ENCODE measurements at places on chromosomes 2 and 18.

DNA sequence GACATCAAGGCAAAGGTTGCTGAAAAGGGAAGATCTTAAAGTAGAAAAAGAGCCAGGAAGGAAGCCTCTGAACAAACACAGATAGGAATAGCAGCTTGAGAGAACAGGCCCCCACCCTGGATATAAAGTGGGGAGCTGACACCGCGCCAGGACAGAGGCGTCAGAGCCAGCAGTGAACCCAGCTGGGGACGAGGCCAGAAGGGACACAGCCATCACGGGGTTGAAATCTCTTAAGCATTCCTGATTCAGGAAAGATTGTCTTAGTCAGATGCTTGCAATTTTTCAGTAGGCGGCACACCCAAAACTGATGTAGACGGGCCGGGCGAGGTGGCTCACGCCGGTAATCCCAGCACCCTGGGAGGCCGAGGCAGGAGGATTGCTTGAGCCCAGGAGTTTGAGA is 93.8 kb upstream of the PHLPP1 start:
- DNase-seq: peak; percentile 21

- DNase-seq: no peak
Measured at GRCh38 chr18:62736077-62736855, 20.9 kb downstream of the PHLPP1 start.

GRCh38 chr2:47008381-47009252 is 93.0 kb upstream of the MCFD2 start:
- DNase-seq: no peak

- no peak for DNase-seq
Measured at GRCh38 chr2:55986700-55987440, 63.3 kb upstream of the EFEMP1 start.

DNA sequence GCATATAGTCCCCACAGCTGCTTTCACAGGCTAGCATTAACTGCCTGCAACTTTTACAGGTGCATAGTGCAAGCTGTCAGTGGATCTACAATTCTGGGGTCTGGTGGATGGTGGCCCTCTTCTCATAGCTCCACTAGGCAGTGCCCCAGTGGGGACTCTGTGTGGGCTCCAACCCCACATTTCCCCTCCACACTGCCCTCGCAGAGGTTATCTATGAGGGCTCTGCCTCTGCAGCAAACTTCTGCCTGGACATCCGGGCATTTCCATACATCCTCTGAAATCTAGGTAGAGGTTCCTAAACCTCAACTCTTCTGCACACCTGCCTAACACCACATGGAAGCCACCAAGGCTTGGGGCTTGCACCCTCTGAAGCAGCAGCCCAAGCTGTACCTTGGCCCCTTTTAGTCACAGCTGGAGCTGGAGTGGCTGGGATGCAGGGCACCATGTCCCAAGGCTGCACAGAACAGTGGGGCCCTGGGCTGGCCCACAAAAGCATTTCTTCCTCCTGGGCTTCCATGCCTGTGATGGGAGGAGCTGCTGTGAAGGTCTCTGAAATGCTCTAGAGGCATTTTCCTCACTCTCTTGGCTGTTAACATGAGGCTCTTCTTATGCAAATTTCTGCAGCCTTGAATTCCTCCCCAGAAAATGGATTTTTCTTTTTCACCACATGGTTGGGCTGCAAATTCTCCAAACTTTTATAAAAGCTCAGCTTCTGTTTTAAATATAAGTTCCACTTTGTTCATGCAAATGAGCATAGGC is 59.3 kb downstream of the KDM3A start:
- DNase-seq: no peak

- DNase-seq: no peak
Measured at GRCh38 chr2:7697052-7697451, 779.8 kb downstream of the RNF144A start.

- peak; percentile 90 for DNase-seq
Measured at GRCh38 chr18:62584241-62585120, 61.7 kb downstream of the ZCCHC2 start.

DNA sequence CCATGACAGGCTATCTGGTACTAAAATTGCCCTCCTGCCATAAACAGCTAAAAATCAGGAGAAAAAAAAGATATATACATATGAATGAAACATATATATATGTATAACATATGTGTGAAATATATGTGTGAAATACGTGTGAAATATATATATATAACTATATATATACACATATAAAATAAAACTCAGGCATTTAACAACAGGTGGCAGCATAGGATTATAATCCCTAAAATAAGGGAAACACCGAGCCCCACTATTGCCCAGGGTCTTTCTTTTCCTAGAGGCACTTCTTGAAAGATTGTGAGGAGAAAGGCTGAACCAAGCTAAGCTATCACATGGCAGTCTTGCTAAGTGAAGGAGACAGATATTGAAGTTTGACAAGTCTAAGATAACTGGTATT is 65.9 kb upstream of the CYTIP start:
- no peak for DNase-seq

DNA sequence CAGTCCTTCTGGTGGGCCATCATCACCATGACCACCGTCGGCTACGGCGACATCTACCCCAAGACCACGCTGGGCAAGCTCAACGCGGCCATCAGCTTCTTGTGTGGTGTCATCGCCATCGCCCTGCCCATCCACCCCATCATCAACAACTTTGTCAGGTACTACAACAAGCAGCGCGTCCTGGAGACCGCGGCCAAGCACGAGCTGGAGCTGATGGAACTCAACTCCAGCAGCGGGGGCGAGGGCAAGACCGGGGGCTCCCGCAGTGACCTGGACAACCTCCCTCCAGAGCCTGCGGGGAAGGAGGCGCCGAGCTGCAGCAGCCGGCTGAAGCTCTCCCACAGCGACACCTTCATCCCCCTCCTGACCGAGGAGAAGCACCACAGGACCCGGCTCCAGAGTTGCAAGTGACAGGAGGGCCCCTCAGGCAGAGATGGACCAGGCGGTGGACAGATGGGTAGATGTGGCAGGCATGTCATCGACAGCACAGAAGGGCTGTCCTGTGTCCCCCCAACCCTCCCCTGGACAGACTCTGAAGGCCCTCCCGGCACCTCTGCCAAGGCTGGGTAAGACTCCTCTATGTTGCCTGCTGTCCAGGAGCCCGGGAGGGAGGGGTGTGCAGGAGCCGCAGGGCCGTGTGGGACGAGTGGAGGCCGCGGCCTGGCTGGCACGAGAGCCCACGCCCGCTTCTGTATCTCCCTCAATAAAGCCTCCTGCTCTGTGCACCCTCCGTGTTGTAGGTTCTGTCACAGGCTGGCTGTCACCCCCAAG is 2.0 kb downstream of the KCNF1 start:
- DNase-seq: no peak

DNA sequence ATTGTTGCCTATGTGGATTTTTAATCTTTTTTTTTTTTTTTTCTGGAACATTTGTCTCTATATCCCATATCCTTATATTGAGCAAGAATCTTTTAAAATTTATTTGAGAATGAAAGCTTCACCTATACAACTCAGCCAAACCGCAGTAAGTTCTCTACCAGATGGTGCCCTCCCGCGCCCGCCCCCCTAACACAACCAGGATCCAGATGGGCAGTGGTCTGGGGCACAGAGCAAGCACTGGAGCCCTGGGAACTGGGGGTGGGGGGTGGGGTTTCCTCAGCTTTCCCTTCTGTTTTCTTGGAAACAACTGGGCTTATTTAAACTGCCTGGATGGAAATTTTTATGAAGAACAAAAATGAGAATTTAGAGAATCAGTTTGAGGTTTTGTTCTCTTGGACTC is 74.6 kb downstream of the ACAA2 start:
- no peak for DNase-seq

DNA sequence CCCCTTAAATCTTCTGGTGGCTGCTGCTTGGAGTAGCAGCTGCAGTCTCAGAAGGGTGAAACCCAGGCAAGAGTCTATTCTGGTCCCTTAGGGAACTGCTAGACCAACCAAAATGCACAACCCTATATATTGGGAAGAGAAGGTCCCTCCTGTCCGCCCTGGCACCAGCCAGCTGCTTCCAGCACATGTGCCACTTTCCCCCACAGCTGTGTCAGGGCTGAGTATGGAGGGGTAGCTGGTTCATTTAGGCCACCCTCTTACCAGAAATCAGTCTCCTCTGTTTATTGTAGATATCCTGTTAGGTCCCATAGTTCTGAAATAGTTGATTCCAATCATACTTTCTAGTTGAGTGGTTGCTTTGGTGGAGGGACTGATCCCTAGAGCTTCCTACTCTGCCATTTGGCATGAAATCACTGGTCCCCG is 68.9 kb downstream of the BIRC6 start:
- no peak for DNase-seq

DNA sequence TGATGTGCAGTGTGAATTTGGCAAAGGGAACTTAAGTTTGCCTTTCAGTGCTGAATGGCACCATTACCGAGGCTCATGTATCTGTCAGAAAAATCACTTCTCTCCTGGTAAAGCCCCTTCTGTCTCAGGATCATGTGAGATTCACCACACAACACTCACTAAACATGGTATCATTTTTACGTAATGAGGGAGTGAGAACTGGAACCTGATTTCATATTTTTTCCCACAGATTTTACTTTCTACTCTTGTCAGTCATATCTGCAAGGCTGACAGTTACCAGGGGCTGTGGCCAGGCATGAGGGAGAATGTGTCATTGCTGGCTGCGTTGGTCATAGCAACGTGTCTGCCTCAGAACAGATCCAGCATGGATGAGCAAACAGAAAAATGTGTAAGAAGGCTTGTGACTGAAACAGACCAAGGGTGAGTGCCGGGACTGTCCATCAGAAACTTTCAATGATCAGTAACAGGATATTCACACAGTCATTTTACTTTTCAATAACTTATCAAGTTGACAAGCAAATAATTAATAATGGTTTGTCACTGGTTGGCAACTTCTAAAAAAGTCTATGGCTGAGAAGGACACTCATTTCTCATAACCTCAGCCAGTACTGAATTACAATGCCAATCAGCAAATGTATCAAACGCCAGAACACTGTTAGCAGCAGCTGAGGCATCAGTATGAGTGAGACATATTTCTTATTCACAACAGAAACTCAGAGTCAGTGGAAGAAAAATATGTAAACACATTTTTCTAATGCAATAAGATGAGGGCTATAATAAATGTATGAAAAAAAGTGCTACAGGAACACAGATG is 100.5 kb downstream of the CDC42EP3 start:
- no peak for DNase-seq

GRCh38 chr2:216554286-216554685 is 55.6 kb downstream of the RPL37A start:
- no peak for DNase-seq

DNA sequence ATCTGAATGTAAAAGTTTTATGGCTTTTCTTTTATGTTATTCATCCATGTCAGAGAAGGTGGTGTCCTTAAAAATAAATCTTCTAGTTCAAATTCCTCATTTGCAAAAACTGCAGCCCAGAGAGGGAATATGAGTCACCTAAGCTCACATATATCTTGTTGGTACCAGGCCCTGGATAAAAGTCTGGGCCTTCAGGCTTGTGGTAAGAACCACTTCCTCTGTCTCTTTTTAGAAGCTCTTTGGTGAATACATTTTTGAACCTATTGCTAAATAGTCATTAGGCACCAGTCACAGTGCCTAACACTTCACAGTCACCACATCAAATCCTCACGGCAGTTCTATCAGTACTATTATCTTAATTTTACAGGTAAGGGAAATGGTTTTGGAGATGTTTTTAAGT is 199.2 kb downstream of the KCNS3 start:
- no peak for DNase-seq

DNA sequence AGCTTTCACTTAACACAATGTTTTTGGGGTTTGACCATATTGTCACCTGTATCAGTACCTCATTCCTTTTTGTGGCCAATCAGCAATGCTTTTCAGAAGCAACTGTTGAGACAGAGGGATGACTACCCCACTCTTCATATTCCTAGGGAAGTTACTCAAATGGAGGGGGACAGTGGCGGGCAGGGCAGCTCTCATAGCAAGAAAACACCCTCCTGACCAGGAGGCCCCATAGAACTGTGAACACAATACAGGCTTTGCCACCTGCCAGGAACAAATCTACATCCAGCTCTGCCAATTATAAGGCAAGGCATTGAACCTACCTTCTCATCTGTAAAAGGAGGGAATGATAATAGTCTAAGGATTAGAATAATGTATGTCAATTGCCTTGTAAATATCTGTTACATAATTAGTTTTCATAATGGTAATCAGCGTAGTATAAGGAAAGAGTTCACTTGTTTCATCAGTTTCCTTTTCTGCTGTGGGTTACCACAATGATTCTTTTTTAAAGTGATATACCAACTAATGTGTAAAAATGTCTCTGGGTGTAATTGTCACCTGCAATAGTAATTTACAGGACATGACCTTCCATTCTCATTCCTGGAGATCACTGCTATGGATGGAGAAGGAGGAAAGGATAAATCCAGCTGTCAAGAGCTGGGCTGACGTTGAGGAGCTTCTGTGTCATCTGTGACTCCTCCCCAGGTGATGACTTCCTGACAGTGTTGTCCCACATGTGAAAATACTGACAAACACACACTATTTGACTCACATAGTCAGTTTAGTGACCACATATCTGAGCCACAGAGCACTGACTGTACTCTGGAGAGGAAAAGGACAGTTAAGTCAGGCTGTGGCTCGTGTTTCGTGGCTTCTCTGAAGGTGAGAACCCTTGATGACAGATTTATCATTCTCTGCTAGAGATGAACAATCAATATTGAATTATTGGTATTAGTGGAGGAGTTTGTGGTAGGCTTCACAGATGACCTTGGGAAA is 13.5 kb downstream of the ALPK2 start:
- peak; percentile 20 for DNase-seq

DNA sequence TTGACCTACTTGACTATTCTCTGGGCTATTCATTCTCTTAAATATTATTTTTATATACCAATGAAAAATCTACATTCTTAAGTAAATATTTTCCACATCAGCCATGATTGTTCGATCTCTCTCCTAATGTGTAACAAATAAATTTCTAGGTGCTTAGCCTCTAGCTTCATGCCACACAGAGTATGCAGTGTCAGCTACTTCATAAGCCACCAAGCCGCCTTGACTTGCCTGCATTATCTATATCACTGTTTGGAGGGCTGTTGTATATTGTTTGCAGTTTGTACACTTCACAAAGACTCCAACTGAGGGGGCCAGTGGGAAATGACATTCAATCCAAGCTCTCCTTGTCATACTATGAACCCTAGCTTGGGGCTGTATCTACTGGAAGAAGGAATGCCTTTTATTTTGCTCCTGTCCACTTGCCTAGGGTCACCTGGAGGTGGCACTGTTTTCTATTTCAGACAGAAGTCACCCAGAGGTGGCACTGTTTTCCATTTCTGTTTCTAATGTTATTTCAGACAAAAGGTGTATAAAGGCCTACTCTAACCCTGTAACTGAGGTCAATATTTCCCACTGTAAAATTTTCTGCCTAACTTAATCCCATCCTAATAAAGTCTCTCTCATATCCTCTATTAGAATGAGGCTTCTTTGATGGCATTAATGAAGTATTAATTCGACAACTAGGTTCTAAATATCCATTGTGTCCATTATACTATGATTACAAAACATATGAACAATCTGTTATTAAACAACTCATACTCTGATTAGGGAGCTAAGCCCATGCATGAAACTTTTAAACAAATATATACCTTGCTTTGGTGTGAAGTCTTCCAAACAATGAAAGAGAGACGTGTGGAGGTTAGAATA is 36.4 kb downstream of the COL5A2 start:
- peak; percentile 43 for DNase-seq

GRCh38 chr2:198639580-198639979 is 818.2 kb downstream of the SATB2 start:
- no peak for DNase-seq
